ENCODE measurements at places on chromosomes 7 and 10.

GRCh38 chr10:102832987-102833386 is 4.2 kb downstream of the CYP17A1 start:
- DNase-seq = no peak

- no peak for DNase-seq
Measured at GRCh38 chr10:86251426-86251825, 115.2 kb downstream of the GRID1 start.

GRCh38 chr7:360454-361100 is 70.6 kb downstream of the FOXL3 start:
- no peak for DNase-seq

- DNase-seq = no peak
Measured at GRCh38 chr7:138741453-138741735, 40.2 kb upstream of the SVOPL start.

GRCh38 chr7:70694434-70694970 is 437.4 kb upstream of the GALNT17 start:
- DNase-seq = no peak

- no peak for DNase-seq
Measured at GRCh38 chr10:31148951-31149350, 117.3 kb upstream of the ZNF438 start.

- no peak for DNase-seq
Measured at GRCh38 chr7:44275957-44276570, 49.3 kb downstream of the CAMK2B start.

DNA sequence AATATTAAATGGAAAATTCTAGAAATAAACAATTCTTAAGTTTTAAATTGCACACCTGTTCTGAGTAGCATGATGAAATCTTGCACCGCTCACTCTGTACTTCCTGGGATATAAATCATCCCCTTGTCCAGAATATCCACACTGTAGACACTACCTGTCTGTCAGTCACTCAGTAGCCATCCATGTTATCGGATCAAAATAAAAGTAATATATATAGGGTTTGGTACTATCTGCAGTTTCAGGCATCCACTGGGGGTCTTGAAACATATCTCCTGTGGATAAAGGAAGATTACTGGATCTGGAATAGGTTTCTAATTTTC is 6.8 kb downstream of the TECTB start:
- DNase-seq = no peak

GRCh38 chr7:128148676-128149075 is 92.4 kb upstream of the LEP start:
- no peak for DNase-seq
